Natural killer cell (primary cell): ENCODE measurements at places on chromosomes 16 and 17. TPM values are rescaled to one million over a fixed set of nuclear protein-coding genes. Genes with fewer than 3 reads are reported as not detected.

- peaks cover 6% of the 10 kb centered on the region for H3K4me1 ChIP-seq
- H3K27me3 ChIP-seq = no peaks in the 10 kb centered on the region
- no peak overlapping the region for H3K4me3 ChIP-seq
- H3K36me3 ChIP-seq = peaks cover 7% of the 10 kb centered on the region
These were observed 39.9 kb downstream of the CENPV start for GRCh38 chr17:16313139-16314090.

DNA sequence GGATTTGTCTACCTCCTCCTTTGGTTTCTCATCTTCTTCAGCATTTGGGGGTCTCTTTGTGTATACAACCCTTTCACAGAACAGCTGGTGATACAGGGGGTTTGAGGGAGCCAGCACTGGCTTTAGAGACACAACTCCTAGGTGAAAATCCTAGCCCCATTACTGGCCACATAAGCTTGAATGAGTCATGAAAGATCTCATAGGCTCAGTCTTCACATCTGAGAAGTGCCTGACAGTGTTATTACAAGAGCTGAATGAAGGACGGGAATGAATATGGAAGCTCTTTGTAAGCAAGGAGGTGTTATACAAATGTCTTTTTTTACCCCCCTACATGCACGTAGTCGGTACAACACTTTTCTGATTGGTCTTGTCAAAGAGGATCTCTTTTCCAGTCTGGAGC lies 1.7 kb upstream of the B4GALNT2 start:
- H3K4me3 ChIP-seq = no peak overlapping the region
- no peak overlapping the region for H3K27ac ChIP-seq
- peaks cover 10% of the 10 kb centered on the region for H3K4me1 ChIP-seq
- DNase-seq = no peak

Gene ZFPM1
- total RNA-seq = 71.0 TPM

DNA sequence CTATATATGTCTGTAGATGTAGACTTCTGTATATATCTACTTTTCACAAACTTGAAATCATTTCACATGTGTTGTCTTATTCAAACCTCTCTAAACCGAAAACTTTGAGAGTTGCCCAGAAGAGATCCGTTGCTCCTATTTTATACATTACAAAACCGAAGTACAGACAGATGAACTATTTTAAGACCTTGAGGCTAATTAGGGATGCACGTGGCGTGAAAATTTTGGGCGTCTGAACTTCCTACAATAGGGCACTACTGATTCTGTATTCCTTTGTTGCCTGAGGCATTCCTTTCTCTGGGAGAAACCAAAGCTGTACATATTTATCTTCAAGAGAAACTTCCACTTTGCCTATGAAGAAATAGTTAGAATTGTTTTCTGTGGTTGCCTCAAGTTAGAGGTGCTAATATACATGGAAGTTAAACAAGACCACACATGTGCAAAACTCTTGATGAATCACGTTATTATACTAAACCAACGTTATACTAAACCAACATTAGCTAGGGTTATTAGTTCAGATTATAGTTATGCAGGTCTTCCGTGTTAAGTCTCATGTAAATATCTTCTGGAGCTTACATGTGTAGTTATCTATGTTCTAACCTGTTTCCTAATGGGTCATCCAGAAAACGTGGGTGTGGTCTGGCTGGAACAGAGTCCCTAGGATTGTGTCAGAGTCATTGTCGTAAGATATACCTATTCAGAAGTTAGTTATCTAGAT lies 111.2 kb downstream of the RBFOX1 start:
- no peaks in the 10 kb centered on the region for H3K27me3 ChIP-seq
- H3K36me3 ChIP-seq = no peaks in the 10 kb centered on the region
- DNase-seq = no peak

- DNase-seq = no peak
- no peak overlapping the region for H3K27ac ChIP-seq
- H3K27me3 ChIP-seq = no peaks in the 10 kb centered on the region
- no peak overlapping the region for H3K4me3 ChIP-seq
- peaks cover 7% of the 10 kb centered on the region for H3K36me3 ChIP-seq
These were observed 249.7 kb downstream of the ZFHX3 start for GRCh38 chr16:72798264-72798663.

DNA sequence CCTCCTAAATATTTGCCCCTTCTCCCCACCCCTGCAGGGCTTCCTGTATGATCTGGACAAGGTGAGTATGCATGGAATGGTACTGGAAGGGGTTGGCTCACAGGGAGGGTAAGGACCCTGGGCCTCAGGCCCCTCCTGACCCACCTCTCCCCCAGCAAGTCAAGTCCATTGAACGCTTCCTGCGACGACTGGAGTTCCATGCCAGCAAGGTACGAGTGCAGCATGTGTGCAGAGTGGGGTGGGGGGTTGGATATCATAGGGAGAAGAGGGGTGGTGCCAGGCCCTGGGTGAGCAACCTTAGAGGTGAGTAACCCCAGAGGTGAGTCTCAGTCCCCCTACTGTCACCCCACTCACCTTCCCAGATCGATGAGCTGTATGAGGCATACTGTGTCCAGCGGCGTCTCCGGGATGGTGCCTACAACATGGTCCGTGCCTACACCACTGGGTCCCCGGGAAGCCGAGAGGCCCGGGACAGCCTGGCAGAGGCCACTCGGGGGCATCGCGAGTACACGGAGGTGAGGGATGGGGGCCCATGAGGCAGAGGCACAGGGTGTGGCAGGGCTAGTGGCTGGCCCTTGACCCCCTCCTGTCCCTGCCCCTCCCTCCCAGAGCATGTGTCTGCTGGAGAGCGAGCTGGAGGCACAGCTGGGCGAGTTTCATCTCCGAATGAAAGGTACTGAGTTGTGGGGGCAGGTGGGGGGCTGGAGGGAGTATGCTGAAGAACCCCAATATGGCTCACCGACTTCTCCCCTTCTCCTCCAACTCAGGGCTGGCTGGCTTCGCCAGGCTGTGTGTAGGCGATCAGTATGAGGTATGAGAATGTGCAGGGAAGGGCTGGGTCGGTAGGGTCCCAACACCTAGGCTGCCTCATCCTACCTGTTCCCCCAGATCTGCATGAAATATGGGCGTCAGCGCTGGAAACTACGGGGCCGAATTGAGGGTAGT lies 11.3 kb downstream of the RIPOR1 start:
- H3K27ac ChIP-seq = no peak overlapping the region
- H3K36me3 ChIP-seq = peaks cover 19% of the 10 kb centered on the region
- H3K27me3 ChIP-seq = no peaks in the 10 kb centered on the region
- H3K4me1 ChIP-seq = peaks cover 46% of the 10 kb centered on the region
- no peak for DNase-seq

DNA sequence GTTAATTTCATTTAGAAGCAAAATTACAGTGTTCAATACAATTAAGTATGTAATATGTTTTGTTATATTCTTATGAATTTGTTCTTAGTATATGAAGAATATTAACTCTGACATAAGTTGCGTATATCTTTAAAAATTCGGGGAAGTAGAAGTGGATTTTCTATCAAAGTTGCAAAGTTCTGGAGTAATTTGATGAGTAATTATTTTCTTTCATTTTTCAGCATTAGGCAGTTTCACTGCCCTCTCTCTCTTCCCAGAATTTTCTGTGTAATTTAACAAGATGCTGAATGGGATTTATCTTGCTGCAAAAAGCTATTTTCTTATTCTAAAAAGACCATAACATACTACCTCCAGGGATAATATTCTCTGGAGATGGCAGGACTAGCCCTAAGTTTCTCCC lies 8.9 kb upstream of the CCL18 start:
- no peak for DNase-seq
- H3K27ac ChIP-seq = no peak overlapping the region
- no peaks in the 10 kb centered on the region for H3K36me3 ChIP-seq
- no peak overlapping the region for H3K4me3 ChIP-seq
- H3K4me1 ChIP-seq = no peaks in the 10 kb centered on the region

Gene KRT23
- 0.83 TPM for total RNA-seq

Gene PHKG2
- 50.5 TPM for total RNA-seq

- H3K36me3 ChIP-seq = peaks cover 24% of the 10 kb centered on the region
- no peak overlapping the region for H3K27ac ChIP-seq
- DNase-seq = no peak
- H3K4me3 ChIP-seq = no peak overlapping the region
- H3K27me3 ChIP-seq = no peaks in the 10 kb centered on the region
These were observed 3.3 kb upstream of the TEDC2 start for GRCh38 chr16:2456551-2457153.

Gene OR4D1
- 1.6 TPM for total RNA-seq

- no peak overlapping the region for H3K27ac ChIP-seq
- no peak for DNase-seq
- H3K4me1 ChIP-seq = peaks cover 33% of the 10 kb centered on the region
- H3K36me3 ChIP-seq = no peaks in the 10 kb centered on the region
- H3K4me3 ChIP-seq = no peak overlapping the region
- H3K27me3 ChIP-seq = peaks cover 8% of the 10 kb centered on the region
These were observed 4.7 kb downstream of the TPPP3 start for GRCh38 chr16:67388591-67388990.

GRCh38 chr17:82876602-82877379 lies 37.0 kb upstream of the ZNF750 start:
- no peak for DNase-seq
- H3K27ac ChIP-seq = no peak overlapping the region
- no peak overlapping the region for H3K4me3 ChIP-seq
- peaks cover 50% of the 10 kb centered on the region for H3K4me1 ChIP-seq
- no peaks in the 10 kb centered on the region for H3K27me3 ChIP-seq

GRCh38 chr17:5919089-5919488 lies 151.1 kb upstream of the WSCD1 start:
- no peak overlapping the region for H3K27ac ChIP-seq
- no peaks in the 10 kb centered on the region for H3K4me1 ChIP-seq
- H3K4me3 ChIP-seq = no peak overlapping the region
- DNase-seq = no peak
- no peaks in the 10 kb centered on the region for H3K36me3 ChIP-seq

Gene SLC2A4
- not detected for total RNA-seq

GRCh38 chr17:30913955-30914354 lies 7.8 kb upstream of the ADAP2 start:
- no peaks in the 10 kb centered on the region for H3K4me1 ChIP-seq
- no peaks in the 10 kb centered on the region for H3K27me3 ChIP-seq
- H3K36me3 ChIP-seq = no peaks in the 10 kb centered on the region
- no peak overlapping the region for H3K27ac ChIP-seq

Gene TEKT1
- total RNA-seq = not detected

DNA sequence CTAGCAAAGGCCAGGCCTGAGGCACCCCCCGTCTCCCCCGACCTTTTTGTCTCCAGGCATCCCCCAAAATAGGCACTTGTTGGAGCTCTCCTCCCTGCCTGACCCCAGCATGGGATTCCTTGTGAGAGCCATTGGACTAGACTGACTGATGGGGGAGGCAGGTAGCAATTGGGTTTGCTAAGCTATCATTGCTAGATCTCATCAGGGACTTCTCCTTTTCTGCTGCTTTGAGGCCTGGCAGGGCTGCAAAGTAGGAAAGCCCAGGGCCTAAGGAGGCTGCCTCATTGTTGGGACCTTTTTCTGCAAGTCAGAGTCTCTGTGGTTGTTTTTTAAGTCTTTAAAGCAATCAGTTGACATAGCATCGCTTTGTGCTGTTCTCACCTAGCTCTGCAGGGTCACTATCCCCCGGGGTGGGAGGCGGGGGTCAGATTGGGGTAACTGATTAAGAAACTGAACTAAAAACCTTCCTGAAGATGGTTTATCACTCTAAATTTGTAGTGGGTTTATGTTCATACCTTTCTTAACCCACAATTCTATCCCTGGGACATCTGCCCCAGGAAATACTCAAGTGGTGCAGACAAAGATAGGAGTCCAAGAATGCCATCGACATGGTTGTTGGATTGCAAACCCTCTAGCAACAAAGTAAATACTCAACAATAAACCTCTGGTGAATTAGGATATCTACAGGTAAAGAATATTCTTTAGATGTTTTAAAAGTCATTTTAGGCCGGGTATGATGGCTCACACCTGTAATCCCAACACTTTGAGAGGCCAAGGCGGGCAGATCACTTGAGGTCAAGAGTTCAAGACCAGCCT lies 28.0 kb downstream of the LLGL2 start:
- H3K27me3 ChIP-seq = no peaks in the 10 kb centered on the region
- peaks cover 25% of the 10 kb centered on the region for H3K4me1 ChIP-seq
- no peak overlapping the region for H3K27ac ChIP-seq

- peaks cover 76% of the 10 kb centered on the region for H3K4me1 ChIP-seq
- H3K27me3 ChIP-seq = no peaks in the 10 kb centered on the region
- H3K4me3 ChIP-seq = no peak overlapping the region
- DNase-seq = no peak
These were observed 72.9 kb downstream of the CREBBP start for GRCh38 chr16:3807425-3808123.

DNA sequence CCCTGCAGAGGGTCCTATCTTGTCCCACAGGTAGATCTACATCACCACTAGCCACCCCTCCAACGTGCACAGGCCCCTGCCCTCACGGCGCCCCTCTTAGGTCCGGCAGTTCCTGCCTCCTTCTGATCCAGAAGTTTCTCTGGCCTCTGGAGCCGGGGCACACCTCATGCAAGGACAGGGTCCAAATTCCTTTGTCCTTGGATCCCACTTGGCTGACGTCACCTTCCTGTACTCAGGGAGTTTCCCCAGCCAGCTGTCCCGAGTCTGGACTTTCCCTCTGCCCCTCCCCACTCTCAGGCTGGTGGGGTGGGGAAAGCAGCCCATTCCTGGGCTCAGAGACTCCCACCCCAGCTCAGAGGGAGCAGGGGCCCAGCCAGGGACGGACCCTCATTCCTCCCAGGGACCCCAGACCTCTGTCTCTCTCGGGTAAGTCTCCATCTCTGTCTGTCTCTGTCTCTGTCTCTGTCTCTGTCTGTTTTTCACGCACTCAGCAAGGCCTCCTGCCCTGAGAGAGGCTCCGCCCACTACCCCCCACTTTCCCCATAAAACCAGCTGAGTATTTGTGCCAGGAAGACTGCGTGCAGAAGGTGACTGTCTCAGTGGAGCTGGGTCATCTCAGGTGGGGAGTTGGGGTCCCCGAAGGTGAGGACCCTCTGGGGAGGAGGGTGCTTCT lies at the start of gene IL32:
Gene IL32, plus strand, starts transcription at position 572 of the 673 bp plus-strand sequence. CDS start 172 bp downstream, outside the sequence.
- no peaks in the 10 kb centered on the region for H3K27me3 ChIP-seq
- peak within 1 kb of the TSS; percentile 90 for H3K27ac ChIP-seq
- H3K4me1 ChIP-seq = peaks cover 66% of the 10 kb centered on the region
- H3K36me3 ChIP-seq = peaks cover 13% of the 10 kb centered on the region

DNA sequence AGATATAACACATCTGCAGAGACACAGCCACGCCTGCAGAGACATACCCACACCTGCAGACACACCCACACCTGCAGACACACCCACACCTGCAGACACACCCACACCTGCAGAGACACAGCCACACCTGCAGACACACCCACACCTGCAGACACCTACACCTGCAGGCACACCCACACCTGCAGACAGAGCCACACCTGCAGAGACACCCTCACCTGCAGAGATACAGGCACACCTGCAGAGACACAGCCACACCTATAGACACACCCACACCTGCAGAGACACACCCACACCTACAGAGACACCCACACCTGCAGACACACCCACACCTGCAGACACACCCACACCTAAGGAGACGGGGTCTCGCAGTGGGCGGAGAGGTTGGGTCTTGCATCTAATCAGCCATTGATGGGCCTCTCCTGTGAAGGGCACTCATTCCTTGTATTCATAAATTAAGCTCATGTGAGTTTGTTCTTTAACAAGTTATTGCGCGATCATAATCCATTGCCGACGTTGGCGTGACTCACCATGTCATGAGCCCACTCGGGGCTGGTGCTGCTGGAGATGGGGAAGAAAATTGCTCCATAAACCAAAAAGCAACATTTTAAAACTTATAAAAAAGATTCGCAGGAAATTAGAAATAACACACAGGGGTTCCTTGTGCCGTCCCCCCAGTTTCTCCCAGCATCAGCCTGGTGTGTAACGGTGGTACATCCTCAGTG lies 28.9 kb upstream of the CDH15 start:
- no peak overlapping the region for H3K4me3 ChIP-seq
- DNase-seq = no peak
- H3K27ac ChIP-seq = no peak overlapping the region
- H3K36me3 ChIP-seq = peaks cover 17% of the 10 kb centered on the region
- H3K4me1 ChIP-seq = no peaks in the 10 kb centered on the region
